ENCODE measurements at places on chromosomes 3 and 15. TPM values are rescaled to one million over a fixed set of nuclear protein-coding genes. Genes with fewer than 3 reads are reported as not detected.

GRCh38 chr3:13801361-13802204, 78.3 kb downstream of the WNT7A start:
- no peaks in the 10 kb centered on the region for H3K4me1 ChIP-seq
- DNase-seq: no peak
- H3K4me3 ChIP-seq: no peak overlapping the region

DNA sequence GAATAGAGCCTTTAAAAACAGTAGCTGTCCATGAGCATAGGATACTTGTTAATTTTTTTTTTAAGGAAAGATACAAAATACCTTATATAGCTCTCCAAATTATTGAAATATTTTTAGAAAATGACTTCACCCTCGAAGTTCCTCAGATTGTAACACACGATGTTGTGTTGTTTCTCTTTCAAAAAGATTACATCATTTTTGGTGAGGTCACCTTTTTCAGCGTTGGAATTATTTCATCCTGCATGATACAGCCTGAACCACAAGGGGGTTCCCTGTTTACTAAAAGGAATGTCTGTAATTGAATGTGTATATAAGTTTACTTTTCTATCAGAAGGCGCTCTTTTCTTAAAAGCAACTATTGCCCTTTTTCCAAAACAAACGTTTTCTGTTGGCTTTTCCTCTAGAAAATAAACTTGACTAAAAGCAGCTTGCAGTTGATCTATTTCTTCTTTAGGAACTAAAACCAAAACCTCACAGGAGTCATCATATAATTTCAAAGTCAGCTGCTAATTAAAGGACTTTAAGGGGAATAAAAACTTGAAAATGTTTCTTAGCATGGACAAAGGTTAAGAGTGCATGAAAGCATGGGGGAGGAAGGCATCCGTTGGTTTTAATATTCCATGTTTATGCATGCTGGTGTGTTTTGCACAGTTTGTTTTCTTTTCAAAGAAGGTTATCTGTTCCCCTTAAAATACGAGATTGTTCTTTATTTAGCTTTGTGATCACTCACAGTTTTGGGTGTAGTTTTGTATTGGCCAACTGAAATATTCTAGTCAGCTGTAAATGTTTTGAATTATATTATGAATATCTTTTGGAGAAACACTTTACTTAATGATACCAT, 29.4 kb downstream of the LYSMD4 start:
- no peak overlapping the region for H3K4me3 ChIP-seq
- H3K4me1 ChIP-seq: peaks cover 21% of the 10 kb centered on the region
- no peaks in the 10 kb centered on the region for H3K27me3 ChIP-seq
- DNase-seq: no peak
- H3K27ac ChIP-seq: peak overlapping the region; percentile 6

GRCh38 chr3:54034971-54035370, 87.4 kb upstream of the CACNA2D3 start:
- peaks cover 2% of the 10 kb centered on the region for H3K27me3 ChIP-seq
- H3K27ac ChIP-seq: no peak overlapping the region
- no peaks in the 10 kb centered on the region for H3K4me1 ChIP-seq
- no peak for DNase-seq
- H3K36me3 ChIP-seq: no peaks in the 10 kb centered on the region
- H3K4me3 ChIP-seq: no peak overlapping the region

DNA sequence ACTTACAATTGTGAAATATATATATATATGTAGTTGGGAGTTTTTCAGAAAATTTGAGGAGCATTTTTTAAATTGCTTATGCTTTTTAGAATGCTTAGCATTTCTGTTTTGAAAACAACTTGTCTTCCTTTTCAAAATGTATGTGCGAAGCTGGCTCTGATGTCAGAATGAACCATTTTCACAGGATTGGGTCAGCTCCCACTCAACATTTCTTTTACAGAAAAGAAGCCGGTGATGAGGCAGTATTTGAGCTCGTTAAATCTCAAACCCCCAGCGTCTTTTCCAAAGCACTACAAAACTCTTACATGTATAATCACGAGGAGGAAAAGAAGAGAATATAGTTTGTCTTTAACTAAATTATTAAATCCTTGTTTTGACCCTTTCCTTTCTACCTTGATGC, 225.4 kb downstream of the MEIS2 start:
- H3K36me3 ChIP-seq: no peaks in the 10 kb centered on the region
- no peak overlapping the region for H3K4me3 ChIP-seq
- H3K27me3 ChIP-seq: peaks cover 18% of the 10 kb centered on the region
- no peak overlapping the region for H3K27ac ChIP-seq
- peaks cover 6% of the 10 kb centered on the region for H3K4me1 ChIP-seq

GRCh38 chr3:190614226-190615059, 100.6 kb downstream of the IL1RAP start:
- H3K36me3 ChIP-seq: no peaks in the 10 kb centered on the region
- no peaks in the 10 kb centered on the region for H3K27me3 ChIP-seq
- no peak overlapping the region for H3K27ac ChIP-seq
- DNase-seq: no peak

DNA sequence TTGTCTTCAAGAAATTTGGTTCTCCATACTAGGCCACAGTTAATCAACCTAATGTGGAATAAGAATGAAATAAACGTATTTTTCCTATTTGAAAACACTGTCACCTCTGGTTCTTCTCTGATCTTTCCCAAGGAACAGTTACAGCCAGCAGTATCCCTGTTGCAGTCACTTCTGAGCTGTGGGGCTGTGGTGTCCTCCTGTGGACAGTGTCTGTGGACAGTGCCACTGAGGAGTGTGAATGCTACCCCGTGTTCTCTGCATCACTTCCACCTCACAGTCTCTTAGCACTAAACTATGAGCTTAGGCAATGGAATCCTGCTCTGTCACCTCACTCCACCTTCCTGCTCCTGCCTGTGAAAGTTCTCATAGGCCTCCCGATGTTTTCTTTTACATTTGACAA, 817.5 kb downstream of the VGLL3 start:
- H3K27me3 ChIP-seq: no peaks in the 10 kb centered on the region
- DNase-seq: no peak
- H3K4me1 ChIP-seq: peaks cover 14% of the 10 kb centered on the region
- no peak overlapping the region for H3K4me3 ChIP-seq
- no peak overlapping the region for H3K27ac ChIP-seq

- no peak overlapping the region for H3K27ac ChIP-seq
- no peaks in the 10 kb centered on the region for H3K36me3 ChIP-seq
- H3K4me3 ChIP-seq: no peak overlapping the region
- H3K4me1 ChIP-seq: no peaks in the 10 kb centered on the region
These were observed 179.6 kb upstream of the THRB start for GRCh38 chr3:24674261-24674660.

DNA sequence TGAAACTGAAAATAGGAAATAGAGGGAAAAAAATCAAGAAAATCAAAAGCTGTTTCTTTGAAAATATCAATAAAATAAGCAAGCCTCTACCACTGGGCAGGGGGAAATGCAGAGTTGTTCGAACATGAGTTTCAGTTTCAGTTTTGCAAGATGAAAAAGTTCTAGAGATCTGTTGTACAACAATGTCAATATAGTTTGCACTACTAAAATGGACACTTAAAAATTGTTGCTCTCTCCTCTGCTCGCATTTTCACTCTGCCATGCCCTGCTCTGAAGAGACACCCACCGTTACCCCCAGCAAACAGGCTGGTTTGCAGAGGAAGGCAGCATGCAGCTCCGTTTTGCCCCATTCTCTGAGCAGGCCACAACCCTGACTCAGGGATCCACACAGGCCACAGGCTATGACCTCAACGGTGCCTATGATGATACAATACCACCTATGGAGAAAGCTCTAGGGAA, 64.5 kb downstream of the ZNF148 start:
- H3K27me3 ChIP-seq: no peaks in the 10 kb centered on the region
- no peak overlapping the region for H3K4me3 ChIP-seq
- no peak overlapping the region for H3K27ac ChIP-seq
- DNase-seq: no peak
- H3K36me3 ChIP-seq: no peaks in the 10 kb centered on the region
- H3K4me1 ChIP-seq: no peaks in the 10 kb centered on the region

DNA sequence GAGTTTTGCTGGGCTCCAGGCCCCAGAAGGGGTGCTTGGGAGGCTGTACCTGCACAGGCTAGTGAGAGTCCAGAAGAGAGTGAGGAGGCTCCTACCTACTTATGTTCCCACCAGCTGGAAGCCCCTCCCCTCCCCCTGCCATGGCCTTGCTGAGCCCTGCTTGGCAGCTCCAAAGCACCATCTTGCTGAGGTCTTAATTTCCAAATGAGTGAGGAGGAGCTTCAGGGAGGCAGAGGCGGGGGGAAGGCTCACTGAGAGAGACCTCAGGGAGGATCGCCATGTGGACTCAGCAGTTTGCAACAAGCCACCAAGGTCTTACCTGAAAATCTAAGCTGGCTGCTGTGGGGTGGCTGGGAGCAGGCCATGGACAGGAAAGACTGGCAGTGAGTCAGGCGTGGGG, 8.7 kb upstream of the CACNA2D2 start:
- peaks cover 16% of the 10 kb centered on the region for H3K4me1 ChIP-seq
- no peak overlapping the region for H3K27ac ChIP-seq
- DNase-seq: no peak
- H3K36me3 ChIP-seq: no peaks in the 10 kb centered on the region
- no peak overlapping the region for H3K4me3 ChIP-seq
- H3K27me3 ChIP-seq: peaks cover 2% of the 10 kb centered on the region

GRCh38 chr3:65873028-65873427, 165.7 kb downstream of the MAGI1 start:
- H3K4me3 ChIP-seq: no peak overlapping the region
- DNase-seq: no peak
- H3K27me3 ChIP-seq: peaks cover 3% of the 10 kb centered on the region
- no peak overlapping the region for H3K27ac ChIP-seq
- no peaks in the 10 kb centered on the region for H3K36me3 ChIP-seq

Gene ELL3
- 0.51 TPM for total RNA-seq

Gene RLBP1
- total RNA-seq: not detected

Data from glutamatergic neuron (in vitro differentiated cells).